ENCODE measurements at places on chromosomes 13 and 19. TPM values are rescaled to one million over a fixed set of nuclear protein-coding genes. Genes with fewer than 3 reads are reported as not detected.

- ATAC-seq: no peak
Measured at GRCh38 chr13:106140476-106140875, 395.0 kb downstream of the EFNB2 start.

Gene PPP1R12C
- 33.3 TPM for total RNA-seq

DNA sequence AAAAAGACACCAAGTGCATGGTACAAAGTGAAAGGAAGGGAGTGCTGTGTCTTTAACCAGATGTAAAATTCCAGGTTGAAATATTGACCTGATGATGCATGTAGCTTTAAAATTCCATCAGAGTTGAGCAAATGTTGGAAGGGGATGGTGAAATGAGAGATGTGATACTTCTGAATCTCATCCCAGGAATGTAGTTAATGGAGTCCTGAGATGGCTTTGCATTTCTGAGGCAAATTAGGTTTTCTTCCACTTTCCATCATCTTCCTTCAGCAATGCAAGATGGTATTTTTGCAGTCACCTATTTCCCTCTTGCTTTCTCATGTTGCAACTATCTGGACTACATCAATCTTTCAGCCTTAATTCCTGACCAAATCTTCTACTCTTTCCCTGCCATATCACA is 194.1 kb upstream of the MIR17HG start:
- no peak for ATAC-seq

DNA sequence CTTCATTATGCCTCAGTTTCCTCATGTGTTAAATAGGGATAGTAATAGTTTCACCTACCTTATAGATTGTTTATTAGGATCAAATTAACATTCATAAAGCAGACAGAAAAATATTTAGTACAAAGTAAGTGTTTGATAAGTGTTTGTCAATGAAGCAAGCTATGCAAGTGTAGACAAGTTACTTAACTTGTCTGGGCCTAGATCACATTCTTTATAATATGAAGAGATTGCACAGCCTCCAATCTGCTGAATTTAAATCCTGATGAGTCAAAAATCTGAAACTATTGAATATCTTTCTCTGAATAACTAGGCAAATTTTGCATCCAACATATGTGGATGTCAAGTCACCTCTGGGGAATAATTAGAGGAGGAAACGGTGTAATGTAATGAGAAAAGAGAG is 170.5 kb downstream of the MZT1 start:
- ATAC-seq: peak; percentile 46

GRCh38 chr13:104114101-104114500 is 1047.9 kb upstream of the SLC10A2 start:
- ATAC-seq: no peak

GRCh38 chr13:76019421-76020044 is 383.4 kb downstream of the LMO7 start:
- ATAC-seq: no peak

Gene DNAAF3
- total RNA-seq: 1.9 TPM

- no peak for ATAC-seq
Measured at GRCh38 chr13:31801088-31801487, 61.8 kb downstream of the RXFP2 start.

Gene QPCTL
- total RNA-seq: 5.7 TPM

- no peak for ATAC-seq
Measured at GRCh38 chr19:2807379-2808128, 12.1 kb upstream of the ZNF554 start.

DNA sequence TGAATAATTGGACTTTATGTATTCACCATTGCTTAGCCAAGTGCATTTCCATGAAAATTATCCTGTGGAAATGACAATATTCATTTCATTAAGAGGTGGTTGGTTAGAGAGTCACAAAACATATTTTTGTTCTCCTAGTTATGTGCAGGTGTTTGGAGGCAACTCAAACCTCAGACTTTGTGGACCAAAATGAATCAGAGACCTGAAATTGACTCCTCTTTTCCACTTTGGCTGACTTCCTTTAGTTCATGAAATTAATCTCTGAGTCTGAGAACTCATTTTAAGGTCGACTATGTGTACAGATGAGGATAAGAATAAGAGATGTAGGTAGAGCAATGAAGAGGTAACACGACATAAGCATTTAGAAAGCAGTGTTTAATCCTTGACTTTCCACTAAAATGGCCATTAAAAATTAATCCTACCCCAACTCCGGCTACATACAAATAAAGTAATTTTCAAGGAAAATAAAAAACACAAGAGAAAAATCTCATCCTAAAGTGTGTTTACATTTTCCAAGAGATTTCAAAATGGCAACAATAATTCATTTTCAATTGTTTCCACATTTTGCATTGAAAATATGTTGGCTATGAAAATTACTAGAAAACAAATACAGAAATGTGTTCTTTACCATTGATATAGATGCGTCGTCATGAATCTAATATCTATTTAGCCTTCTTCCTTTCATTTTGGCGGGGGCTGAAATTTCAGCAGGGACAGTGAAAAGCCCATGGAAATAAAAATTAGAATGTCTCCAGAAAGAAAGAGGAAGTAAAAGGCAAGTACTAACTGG is 185.4 kb upstream of the CSNK1A1L start:
- ATAC-seq: no peak

Gene GFY
- total RNA-seq: not detected

Gene GDF15
- 3.9 TPM for total RNA-seq

DNA sequence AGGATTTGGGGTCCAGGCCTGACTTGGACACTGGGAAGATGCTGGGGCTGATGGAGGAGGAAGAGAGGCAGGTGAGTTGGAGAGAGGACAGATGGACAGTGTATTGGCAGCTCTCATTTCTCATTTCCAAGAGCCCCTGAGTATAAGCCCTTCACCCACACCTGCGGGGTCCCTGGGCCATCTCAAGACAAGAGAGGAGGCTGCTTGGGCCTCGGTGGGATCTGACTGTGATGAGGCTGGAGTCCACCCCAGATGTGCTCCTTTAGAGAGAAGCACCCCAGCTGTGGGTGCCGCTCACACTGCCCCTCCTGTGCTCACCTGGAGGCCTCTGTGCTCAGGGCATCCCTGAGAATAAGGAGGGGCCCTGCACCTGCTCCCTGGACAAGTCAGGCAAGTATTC is 3.7 kb downstream of the LILRA2 start:
- ATAC-seq: no peak

DNA sequence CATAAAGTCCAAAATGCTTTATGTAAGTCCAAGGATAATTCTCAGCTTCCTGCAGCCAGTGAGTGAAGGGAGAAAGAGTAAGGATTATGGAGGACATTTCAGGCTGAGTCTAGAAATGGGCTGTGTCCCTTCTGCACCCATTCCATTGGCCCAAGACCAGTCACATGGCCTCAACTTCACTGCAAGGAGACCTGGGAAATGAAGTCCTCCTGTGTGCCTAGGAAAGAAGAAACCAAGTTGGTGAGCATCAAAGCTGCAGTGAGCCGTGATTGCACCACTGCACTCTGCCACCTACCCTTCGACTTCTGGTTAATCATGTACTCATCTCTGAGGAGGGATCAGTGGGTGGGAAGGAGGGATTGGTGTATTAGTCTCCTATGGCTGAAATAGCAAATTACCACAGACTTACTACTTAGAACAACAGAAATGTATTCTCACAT is 3.6 kb upstream of the CD37 start:
- ATAC-seq: peak; percentile 77

Gene VAV1
- total RNA-seq: 1.3 TPM

- ATAC-seq: no peak
Measured at GRCh38 chr13:28606466-28606865, 52.5 kb upstream of the POMP start.

DNA sequence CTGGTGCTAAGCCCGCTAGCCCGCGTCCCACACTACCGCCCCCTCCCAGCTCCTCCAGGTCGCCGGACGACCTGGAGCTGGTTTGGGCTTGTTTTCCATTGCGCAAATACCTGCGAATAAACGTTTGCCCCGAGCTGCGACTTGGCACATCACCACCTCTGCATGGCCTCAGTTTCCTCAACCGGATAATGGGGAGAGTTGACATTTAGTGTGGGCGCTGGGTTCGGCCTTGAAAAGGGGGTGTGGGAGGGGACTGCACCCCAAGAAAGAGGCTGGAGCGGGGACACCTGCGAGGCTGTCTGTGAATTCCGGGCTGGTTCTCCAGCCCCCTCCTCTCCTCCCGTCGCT is 11.0 kb upstream of the JUND start:
- ATAC-seq: peak; percentile 25

- ATAC-seq: no peak
Measured at GRCh38 chr13:110464556-110465333, 96.8 kb downstream of the RAB20 start.

DNA sequence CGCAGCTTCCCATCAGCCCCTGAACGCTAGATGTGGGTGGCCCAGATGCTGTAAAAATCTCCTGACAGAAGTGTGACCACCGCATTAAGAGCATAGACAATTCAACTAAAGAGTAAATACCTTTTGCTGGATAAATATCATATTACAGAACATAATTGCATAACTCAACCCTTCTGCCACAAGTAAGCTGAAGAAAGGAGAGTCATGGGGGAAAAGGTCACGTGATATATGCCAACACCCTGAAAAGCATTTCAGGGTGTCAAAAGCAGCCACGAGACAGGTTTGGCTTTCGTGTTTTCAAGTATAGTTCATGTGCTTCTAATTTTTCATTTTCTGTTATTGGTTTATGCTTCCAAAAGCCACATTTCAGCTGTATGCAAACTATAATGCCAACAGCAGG is 71.3 kb downstream of the LHFPL6 start:
- ATAC-seq: no peak
